ENCODE measurements at places on chromosomes 7 and 10.

GRCh38 chr7:22417349-22417748 is 60.4 kb upstream of the RAPGEF5 start:
- DNase-seq: no peak

- DNase-seq: no peak
Observed at GRCh38 chr7:77420986-77421672, 5.0 kb upstream of the GSAP start.

DNA sequence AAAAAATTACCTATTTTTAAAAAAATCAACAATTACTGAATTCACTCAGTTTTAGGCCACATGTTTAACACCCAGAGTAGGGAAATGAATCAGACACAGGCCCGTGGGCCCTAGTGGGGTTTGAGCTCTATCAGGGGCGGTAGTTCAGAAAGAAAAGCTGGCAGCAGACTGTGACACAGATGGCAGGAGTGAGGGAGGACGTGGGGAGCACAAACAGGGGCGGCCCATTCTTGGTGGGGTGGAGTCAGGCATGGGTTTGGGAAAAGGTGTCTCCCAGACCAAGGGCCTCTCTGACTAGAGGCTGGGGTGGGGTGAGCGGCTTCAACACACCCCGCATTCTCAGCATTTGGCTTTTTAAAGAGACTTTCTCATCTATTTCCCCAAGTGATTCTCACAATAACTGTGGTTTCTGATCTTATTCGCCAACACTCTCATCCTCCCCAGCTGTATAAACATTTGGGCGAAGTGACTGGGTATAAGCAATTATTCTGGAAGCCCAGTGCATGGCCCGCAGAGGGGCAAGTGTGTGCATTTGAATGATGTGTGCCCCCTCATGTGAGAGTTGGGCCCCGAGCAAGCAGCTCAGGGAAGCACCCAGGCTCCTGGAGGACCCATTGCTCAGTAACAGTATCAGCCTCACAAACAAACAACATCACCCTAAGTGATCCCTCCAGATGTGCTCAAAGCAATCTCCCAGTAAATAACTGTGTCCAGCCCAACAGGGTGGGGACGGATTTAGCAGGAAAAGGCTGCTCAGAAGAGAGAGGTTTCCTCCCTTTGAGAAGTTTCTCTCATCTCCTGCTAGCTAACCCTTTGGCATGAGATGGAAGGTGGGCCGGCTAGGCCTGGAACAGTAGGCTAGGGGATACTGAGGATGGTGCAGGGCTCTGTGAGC is 437.6 kb upstream of the ZMIZ1 start:
- no peak for DNase-seq

DNA sequence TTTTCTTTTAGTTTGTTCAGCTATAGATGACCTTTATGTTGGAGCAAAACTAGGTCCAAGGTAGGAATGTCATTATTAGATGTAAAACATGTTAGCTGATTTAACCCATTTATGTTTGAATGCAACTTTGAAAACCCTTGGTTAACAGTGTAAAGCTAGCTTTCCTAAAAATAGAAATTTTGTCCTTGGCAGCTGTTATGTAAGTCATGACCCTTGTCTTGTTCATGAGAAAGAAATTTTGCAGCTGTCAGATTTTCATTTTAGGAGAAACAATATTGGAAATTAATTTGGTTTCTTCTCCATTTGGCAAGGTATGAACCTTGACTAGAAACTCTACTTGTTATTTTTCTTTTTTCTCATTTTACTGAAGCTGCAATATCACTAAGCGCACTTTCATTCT is 23.9 kb upstream of the CCAR1 start:
- DNase-seq: no peak

GRCh38 chr7:116236020-116236630 is 25.8 kb downstream of the TES start:
- DNase-seq: peak; percentile 40

DNA sequence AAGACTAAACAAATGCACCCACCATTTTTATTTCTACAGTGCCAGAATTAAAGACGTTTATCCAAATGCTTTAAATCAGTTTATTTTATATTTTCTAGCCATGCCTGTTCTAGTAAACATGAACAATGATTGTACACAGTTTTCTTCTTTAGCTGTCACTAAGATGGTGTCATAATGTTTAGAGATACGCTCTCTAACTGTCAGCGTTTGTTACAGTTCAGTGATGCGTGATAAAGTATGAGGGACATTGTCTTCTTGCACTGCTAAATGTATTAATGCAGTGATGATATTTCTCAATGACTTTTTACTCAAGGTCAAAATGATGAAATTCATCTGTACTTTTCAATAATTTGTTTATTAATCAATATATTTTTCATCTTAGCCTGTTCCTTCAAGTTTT is 513.6 kb downstream of the ATRNL1 start:
- no peak for DNase-seq

- DNase-seq: no peak
Observed at GRCh38 chr7:35038354-35038753, 1.1 kb upstream of the DPY19L1 start.

DNA sequence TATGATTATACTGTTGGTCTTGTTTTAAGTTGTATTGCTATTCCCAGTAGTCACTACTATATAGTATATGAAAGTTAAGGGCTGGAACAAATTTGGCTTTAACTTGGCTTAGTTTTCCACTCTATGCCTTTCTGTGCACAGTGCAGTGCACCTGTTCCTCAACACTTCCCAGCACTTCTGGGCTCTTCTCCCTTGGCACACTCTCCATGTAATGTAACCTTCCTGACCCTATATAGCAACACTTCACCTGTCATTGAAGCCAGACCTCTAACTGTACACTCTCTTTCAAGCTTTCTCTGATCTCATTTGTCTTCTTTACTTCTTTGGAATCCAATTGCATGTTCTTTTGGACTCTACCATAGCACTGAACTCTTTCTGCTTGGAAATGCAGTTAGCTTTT is 83.9 kb upstream of the SMIM30 start:
- DNase-seq: no peak

- DNase-seq: peak; percentile 64
Observed at GRCh38 chr10:89563861-89564478, 28.6 kb upstream of the SLC16A12 start.

DNA sequence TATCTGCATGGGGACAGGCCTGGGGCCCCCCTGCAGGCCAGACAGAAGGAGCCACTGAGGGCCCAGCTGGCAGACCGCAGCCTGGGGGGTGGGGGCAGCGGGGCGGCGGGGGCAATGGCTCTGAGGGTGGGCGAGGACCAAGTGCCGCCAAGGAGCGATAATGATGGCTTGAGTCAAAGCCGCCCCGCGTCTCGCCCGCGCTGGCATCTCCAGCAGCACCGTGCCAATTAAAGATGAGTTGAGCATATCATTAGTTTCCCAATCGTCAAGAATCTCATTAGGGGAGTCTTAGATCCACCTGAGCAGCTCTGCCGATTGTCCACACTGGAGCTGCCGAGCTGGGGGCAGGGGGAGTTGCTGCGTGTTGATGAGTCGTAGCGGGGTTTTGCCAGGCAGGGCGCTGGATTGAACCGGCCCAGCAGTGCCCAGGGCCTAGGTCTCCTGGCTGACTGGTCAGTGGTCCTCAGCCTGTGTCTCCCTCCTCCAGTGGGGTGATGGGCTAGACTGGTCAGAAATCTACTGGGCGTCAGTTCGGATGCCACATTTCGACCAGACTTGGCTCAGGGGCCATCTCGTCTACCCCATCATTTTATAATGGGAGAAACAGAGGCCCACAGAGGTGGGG is 41.0 kb upstream of the PSMG3 start:
- no peak for DNase-seq

DNA sequence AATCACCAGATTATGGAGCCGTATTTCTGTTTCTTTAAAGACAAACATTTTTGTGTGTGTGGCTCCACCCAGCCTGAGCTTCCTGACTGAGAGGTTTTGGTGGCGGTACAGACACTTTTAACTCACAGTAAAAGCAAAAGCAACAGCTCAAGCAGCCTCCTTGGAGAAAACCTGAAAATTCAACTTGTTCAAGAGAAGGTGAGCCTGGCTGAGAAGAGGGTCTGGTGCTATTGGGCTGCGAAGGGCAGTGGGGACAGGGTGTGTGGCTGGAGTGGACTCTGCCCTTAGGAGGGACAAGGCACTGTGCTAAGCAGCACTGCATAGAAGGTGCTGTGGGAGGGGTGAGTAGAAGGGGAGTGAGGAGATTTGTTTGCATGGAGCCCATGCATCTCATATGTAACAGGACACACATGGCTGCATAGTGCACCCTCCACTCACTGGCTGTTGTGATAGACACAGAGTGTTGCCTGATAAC is at the start of gene GIMAP7:
Gene GIMAP7, plus strand, starts transcription at position 125 of the 475 bp plus-strand sequence. CDS start 5,103 bp downstream, outside the sequence.
- DNase-seq: no peak

DNA sequence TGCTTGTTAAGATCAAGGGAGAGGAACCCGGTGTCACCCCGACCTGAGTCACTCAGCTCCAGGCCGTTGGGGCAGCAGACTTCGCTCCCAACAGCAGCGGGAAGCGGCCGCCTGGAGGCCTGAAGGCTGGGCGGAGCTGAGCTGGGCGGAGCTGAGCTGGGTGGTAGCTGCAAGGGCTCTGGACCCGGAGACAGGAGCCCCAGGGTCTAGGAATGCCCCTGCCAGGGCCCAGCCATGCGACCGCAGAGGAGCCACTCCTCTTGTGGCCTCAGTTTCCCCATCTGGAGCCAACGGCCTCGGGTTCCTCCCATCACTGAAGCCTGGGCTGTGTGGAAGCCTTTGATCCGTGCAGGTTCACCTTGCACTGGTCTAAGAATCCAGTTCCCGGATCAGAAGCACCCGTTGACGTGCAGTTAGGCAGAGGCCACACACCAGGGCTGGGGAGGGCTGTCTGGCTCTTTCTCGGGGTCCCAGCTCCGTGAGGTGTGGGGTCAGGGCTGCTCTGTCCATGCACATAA is 21.9 kb upstream of the DPYSL4 start:
- no peak for DNase-seq

GRCh38 chr10:47164126-47164799 is 135.7 kb upstream of the GDF10 start:
- no peak for DNase-seq

DNA sequence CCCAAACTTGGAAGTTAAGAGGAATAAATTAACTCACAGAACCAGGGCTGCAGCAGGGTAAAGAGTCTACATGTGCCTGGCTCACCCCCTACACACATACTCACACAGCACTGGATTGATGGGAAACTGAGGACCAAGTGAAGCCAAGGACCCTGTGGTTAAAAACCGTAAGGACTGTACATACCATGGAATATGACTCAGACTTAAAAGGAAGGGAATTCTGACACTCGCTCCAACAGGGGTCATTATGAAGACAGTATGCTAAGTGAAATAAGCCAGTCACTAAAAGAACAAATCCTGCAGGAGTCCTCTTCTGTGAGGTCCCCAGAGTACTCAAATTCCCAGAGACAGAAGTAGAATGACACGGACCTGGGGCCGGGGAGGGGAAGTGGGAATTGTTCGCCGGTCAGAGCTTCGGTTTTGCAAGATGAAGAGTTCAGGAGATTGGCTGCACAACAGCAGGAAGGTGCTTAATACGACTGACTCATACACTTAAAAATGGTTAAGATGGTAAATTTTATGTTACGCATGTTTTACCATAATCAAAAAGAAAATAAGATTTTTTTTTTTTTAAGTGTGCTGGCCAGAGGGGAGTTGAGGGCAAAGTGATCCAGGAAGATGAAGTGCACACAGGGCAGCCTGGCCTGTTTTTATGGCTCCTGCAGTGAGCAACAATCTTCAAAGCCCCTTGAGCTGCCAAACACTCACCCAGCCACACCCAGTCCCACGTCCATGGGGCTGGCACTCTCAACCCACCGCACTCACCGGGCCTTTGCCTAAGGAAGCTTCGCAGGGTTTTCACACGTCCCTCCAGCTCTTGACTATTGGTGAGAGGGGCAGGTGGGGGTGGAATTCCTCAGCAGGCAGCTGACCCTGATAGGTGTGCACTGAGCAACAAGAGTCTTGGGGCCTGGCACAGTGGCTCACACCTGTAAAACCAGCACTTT is 26.4 kb downstream of the DRGX start:
- no peak for DNase-seq

GRCh38 chr7:94041529-94041928 is 37.4 kb upstream of the BET1 start:
- no peak for DNase-seq

GRCh38 chr7:7329326-7329725 is 147.0 kb downstream of the C1GALT1 start:
- no peak for DNase-seq

GRCh38 chr7:129136887-129137642 is 7.4 kb upstream of the TSPAN33 start:
- no peak for DNase-seq

DNA sequence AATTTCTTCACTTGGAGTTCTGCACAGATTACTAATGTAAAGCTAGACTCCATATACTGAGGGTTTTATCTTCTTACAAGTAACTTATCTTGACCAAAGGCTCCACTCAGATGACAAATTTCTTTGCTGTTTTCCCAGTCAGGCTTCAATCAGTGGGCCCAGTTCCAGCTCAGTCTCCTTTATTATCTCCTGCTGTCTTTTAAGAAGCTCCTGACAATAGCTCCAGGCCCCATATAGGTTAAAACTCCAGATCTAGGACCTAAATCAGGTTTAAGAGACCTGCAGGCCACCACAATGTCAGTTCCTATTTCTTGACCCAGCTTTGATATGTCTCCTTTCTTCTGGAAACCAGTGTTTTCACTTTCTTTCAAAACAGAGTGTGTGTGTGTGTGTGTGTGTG is 165.2 kb downstream of the RELN start:
- DNase-seq: no peak

GRCh38 chr7:26686448-26686981 is 177.9 kb downstream of the SKAP2 start:
- DNase-seq: peak; percentile 66

DNA sequence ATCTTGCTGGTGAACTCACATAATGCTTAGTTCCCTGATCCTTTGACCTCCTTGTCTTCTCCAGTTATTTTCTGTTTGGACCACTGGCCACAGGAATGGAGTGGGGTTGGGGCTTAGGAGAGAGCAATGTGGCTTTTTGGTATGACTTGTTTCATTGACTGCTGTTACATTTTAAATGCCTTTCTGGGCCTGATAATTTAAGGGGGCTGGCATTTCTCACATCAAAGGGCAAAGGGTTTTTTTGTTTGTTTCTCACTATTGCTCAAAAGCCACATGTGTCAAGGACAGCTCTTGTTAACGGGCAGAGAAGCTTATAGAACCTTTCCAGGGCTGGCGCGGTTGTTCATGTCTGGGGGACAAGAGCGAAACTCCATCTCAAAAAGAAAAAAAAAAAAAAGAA is 161.2 kb upstream of the TNRC18 start:
- DNase-seq: no peak

- no peak for DNase-seq
Observed at GRCh38 chr10:102714621-102715455, at the start of gene SFXN2. TSS of gene SFXN2 (plus strand) at chr10:102714636. CDS start at chr10:102726637, 12,001 bp downstream.

All from kidney tubule cell (primary cell).